ENCODE measurements at places on chromosomes 7 and 10. TPM values are rescaled to one million over a fixed set of nuclear protein-coding genes. Genes with fewer than 3 reads are reported as not detected.

IKZF1 gene
- 260 TPM for total RNA-seq

GRCh38 chr10:128912568-128913311 is 554.3 kb upstream of the MGMT start:
- no peak for DNase-seq

DNA sequence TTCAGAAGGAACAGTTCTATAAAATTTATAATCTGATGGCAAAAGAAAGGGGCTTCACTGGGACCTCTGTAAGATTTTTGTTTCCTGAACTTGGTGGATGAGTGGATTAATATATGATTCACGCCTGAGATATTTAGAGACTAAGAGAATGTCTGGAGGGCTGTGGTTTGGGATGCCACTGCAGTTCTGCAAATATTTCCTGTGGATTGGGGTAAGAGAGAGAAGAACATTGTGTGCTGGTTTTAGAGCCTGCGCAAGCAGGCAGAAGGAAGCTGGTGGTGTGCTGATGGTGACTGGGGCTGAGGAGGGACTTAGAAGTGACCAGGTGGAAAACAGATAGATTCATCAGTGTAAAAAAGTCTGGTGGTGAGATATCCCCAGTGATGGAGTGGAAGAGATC is 87.0 kb downstream of the SUGCT start:
- no peak for DNase-seq

DNA sequence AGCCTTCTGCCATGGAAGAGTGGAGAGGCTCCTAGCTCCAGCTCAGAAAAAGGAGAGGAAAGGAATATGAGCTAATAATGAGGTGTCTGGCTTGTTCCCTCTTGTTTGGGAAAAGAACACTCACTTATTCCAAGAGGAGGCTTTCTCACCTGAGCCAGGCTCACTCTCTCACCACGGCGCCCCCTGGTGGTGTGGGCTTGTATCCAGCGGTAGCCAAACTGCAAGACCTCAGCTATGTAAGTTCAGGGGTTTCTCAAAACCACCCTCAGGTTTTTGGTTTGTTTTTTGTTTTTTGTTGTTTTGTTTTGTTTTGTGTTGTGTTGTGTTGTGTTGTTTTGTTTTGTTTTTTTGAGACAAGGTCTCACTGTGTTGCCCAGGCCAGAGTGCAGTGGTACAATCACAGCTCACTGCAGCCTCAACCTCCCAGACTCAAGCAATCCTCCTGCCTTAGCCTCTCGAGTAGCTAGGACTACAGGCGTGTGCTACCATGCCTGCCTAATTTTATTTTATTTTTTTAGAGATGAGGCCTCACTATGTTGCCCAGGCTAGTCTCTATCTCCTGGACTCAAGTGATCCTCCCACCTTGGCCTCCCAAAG is 124.0 kb downstream of the TMEM130 start:
- peak; percentile 87 for DNase-seq

DNA sequence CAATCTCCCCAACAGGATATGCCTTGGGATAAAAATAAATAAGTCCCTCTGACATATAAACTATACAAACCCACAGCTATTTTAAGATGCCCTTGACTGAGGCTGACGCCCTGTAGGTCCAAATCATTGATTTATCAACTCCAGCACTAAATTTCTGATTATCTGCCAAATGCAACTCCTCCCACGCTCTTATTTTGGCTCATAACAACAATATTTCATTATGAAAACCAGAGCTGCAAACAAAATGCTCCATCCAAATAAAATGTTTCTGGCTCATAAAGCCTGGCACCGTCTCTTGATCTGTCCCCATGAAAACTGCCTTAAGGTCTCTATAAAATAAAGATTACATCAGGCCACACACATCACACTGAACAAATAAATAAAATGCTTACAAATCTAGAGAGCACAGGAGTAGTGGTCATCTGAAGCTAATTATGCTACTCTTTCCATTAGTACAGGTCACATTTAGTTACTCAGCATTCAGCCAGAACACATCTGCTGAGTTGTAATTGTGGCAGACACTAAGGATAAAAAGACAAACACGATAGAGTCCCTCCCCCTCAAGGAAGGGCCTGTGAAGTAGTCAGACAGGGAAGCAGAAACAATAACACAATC is 28.8 kb downstream of the CACUL1 start:
- DNase-seq: no peak
